ENCODE measurements at places on chromosomes 3 and 15. TPM values are rescaled to one million over a fixed set of nuclear protein-coding genes. Genes with fewer than 3 reads are reported as not detected.

GRCh38 chr3:39978308-39978707 lies 168.9 kb downstream of the MYRIP start:
- DNase-seq, result no peak

DNA sequence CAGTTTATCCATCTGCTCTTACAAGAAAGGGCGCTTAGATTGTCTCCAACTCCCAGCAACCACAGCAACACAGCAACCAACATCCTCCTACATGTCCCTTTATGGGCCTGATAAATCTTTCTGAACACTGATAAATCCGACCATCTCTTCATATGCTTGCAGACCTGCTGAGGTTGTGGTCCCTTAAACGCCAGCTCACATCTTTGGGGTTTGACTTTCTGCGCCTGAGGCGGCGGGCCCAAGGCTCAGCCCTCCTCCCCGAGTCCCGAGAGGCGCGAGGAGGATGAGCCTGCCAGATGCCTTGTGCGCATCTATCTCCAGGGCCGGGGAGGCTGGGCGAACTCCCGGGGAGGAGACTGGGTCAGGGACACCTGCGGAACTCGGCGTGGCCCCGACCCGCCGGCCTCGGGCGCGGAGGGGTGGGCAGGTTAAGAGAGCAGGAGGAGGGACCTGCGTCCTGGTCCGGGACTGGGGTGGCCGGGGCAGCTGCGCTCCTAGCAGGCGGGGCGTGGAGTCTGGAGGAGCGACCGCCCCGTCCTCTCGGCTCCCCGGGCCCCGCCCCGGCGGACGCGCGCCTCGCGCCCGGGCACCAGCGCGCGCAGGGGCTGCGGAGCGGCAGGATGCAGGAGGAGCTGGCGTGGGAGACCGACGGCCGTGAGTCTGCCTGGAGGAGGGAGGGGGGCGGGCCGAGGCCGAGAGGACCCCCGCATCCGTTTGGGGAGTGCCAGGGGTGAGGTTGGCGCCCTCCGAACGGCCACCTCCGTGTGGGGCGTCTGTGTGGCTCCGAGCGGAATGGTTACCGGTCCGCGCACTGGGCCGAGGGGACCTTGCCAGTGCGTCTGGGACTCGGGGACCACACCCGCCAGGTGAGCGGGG lies at the start of gene ANKDD1A:
TSS of gene ANKDD1A (plus strand) at position 592 of the 876 bp plus-strand sequence. CDS start at position 621, 29 bp downstream.
- DNase-seq, result no peak

Gene CHL1
- polyA plus RNA-seq, result not detected

DNA sequence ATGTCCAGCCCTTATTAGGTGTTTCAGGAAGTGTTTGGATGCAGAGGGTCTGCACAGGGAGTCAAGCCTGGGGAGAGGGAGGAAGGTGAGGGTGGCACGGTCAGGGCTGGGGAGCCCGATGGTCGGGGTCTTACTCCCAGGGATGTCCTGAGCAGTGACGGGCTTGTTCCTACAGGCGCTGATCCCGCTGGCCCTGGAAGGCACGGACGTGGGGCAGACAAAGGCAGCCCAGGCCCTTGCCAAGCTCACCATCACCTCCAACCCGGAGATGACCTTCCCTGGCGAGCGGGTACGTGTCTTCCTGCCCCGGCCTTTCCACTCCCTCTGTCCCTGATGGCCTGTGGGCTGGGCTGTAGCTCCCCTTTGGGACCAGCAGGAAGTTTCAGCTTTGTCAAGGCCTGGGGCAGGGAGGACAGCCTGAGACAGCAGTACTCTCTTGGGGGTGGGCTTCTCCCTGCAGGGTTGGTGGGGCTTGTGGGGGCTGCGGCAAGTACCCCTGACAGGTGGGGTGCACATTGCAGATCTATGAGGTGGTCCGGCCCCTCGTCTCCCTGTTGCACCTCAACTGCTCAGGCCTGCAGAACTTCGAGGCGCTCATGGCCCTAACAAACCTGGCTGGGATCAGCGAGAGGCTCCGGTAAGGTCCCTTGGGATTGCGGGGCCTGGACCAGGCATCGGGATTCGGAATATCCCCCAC lies 4.6 kb upstream of the RCCD1 start:
- no peak for DNase-seq

DNA sequence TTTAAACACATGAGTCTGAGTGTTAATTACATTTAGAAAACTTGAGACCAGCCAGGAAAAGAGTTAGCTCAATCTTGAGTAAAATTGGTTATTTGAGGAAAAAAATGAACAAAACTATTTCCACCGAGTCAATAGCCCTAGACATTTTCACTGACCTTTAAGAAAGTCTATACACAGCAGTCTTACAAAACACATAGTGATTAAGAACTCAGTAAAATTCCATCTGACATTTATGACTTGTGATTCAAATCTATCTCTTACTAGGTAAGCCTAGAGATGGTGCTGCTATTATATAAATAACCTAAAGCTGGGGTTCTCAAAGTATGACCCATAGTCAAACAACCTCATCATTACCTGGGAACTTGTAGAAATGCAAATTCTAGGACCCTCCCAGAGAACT lies 109.1 kb upstream of the COL8A1 start:
- no peak for DNase-seq

DNA sequence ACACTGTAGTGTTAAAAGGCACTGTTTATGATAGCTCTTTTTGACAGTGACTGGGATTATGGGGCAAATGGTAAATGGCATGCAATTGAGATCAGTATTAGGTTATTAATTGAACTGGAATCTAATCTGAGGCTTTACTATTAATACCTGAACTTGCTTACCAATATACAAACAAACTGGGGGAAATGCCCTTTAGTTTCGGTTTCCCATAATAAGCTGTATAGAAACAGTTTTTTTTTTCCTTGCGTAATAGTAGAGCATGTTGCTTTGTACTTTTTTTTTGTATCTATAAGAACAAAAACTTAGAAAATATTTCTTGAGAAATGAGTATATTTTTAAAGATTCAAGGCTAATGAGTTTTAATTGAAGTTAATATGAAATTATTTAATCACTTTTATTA lies 95.0 kb downstream of the FNDC3B start:
- DNase-seq, result no peak

DNA sequence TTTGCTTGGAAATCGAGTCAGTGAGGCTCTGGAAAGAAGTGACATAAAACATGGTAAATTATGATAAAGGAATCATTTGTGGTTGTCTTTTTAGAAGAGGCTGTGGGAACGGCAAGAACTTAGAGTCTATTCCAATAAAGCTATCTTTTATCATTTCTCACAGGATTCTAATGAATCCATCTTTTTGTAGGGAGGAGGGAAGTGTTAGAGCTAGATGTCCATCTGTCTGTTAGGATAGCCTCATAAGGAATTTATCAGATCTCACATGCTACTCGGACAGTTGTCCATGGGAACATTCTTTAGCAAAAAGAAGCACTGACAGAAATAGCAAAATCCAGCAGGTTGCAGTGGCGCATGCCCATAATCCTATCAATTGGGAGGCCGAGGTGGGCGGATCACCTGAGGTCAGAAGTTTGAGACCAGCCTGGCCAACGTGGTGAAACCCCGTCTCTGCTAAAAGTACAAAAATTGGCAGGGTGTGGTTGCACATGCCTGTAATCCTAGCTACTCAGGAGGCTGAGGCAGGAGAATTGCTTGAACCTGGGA lies 37.0 kb downstream of the STARD9 start:
- DNase-seq, result no peak

- no peak for DNase-seq
Observed at GRCh38 chr3:163879172-163879571, 1199.1 kb downstream of the SI start.

DNA sequence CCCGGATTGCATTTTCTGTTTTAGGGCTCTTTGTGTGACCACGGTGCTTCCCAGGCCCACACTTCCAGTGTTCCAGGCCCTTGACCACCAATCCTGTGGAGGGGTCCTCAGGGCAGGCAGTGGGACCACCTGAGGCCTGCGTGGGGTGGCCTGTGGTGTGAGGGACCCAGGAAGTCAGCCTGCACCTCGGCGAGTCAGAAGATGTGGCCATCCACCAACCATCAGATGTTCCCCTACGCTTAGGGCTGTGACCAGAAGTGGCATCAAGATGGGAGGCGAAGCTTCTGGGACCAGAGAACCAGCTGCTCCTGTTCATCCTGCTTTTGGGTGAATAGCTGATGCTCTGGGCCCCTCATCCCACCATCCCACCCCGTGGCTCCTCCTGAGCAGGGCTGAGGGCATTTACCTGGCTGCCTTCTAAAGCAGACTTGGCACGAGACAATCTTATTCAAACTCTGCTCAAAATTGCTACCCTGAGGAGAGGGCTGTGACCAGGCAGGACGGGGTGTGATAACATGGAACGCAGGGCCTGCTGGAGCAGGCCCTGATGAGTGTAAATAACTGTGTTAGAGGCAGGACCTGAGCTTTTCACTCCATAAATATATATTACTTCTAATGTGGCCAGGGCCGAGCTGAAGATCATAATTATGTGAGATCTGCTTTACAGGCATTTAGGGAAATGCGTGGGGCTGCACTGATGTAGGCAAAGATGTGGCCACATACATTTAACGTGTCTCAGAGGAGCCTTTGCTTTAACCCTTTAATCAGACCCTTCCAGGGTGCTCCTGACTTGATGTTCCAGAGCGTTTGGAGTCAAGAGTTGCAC lies 28.8 kb downstream of the SMAD3 start:
- no peak for DNase-seq

- no peak for DNase-seq
Observed at GRCh38 chr3:46564190-46565021, 1.7 kb downstream of the LRRC2 start.

GRCh38 chr15:89410039-89410435 lies 75.4 kb upstream of the POLG start:
- no peak for DNase-seq

Gene PLA2G4F
- polyA plus RNA-seq, result not detected

Gene FRMD5
- 0.21 TPM for polyA plus RNA-seq

Gene GPR27
- polyA plus RNA-seq, result 0.18 TPM

DNA sequence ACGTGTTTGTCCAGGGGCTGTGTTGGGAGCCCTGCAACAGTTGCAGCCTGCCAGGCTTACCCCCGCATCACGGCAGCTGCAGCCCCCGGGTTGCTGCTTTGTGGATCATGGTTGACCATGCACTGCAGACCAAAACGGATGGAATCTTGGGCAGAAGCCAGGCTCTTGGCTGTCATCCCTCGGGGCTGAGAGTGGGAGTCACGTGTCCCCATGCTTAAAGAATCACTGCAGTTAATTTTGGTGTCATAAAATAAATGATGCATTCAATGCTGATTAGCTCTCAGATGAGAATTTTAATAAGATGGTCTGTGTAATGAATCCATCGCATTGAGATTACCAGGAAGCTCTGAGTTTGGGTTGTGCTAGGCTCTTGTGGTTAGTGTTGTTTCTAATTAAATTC lies 115.6 kb downstream of the CHDH start:
- no peak for DNase-seq

DNA sequence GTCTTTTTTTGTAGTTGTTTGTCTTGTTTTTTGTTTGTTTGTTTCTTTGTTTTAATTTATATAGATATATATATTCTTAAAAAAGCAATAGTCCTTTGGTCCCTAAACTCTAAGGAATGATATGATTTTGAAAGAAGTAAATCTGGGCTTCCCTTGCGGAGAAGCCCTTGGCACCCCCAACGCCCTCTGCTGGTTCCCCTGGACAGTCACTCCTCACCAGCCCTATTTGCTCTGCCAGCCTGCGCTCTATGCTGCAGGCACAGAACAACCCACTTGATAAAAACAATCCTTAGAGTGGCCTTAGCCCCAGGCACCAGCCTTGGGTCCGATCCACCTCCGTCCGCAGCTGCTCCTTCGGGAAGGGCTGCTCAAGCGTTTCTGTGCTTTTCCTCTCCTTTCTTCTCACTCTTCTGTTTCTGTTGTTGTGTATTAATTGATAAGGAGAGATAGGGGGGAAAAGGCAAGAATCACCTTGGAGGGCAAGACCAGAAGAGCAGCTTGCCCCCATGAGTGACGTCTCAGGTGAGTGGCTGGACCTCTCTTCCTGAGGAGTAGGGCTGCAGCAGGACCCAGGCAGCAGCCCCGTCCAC lies 13.7 kb upstream of the PARP6 start:
- peak; percentile 57 for DNase-seq

DNA sequence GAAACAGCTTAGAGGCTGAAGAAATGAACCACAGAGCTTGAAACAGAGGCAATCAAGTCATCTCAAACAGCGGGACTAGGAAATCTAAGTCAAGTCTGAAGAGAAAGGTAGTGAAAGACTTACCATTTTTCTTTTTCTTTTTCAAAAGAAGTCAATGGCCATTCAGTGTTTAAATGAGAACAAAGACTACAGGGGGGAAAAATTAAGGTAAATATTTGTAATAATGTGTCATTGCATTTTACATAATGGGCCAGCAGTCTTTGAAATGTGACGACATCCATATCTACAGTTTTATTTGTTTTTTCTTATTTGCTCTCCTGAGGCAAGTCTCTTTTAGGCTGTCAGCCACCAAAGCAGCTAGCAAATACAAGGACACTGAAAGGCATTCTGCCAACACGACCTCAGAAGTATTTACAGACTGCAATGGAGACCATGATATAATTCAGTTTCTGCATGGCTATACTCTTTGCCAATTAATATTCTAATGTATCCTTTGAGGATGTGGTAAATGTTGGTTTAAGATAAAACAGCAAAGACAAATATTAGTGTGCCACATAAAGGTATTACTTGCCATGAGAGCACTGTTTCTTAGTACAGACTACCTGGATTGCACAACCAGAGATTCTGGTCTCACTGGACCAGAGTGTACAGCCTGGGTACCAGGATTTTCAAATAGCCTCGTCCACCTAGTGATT lies 307.0 kb upstream of the THBS1 start:
- DNase-seq, result no peak

GRCh38 chr3:39295184-39295775 lies 15.4 kb upstream of the CX3CR1 start:
- DNase-seq, result no peak

GRCh38 chr3:60954048-60954447 lies 297.2 kb downstream of the FHIT start:
- DNase-seq, result no peak

GRCh38 chr3:194267744-194268653 lies 83.1 kb downstream of the CPN2 start:
- DNase-seq, result no peak

GRCh38 chr3:109336291-109336861 lies 970 bp downstream of the DPPA4 start:
- no peak for DNase-seq

Gene SMAD6
- polyA plus RNA-seq, result not detected

- DNase-seq, result no peak
Observed at GRCh38 chr3:51963951-51964451, 3.3 kb downstream of the PCBP4 start.

- no peak for DNase-seq
Observed at GRCh38 chr3:172145031-172145686, 105.8 kb downstream of the FNDC3B start.

Gene CCR4
- not detected for polyA plus RNA-seq

Gene CD200
- polyA plus RNA-seq, result 0.79 TPM
